Foreskin keratinocyte (primary cell): ENCODE measurements at places on chromosomes 13 and 19. TPM values are rescaled to one million over a fixed set of nuclear protein-coding genes. Genes with fewer than 3 reads are reported as not detected.

Gene ZNF730
- 1.5 and 2.8 TPM in 2 replicates for total RNA-seq

Gene ACER1
- total RNA-seq = not detected in 2 replicates

Gene HRC
- not detected in 2 replicates for total RNA-seq

Gene KLK14
- not detected in 2 replicates for total RNA-seq

- no peak for DNase-seq
Observed at GRCh38 chr19:39502640-39503417, 4.1 kb downstream of the DLL3 start.

DNA sequence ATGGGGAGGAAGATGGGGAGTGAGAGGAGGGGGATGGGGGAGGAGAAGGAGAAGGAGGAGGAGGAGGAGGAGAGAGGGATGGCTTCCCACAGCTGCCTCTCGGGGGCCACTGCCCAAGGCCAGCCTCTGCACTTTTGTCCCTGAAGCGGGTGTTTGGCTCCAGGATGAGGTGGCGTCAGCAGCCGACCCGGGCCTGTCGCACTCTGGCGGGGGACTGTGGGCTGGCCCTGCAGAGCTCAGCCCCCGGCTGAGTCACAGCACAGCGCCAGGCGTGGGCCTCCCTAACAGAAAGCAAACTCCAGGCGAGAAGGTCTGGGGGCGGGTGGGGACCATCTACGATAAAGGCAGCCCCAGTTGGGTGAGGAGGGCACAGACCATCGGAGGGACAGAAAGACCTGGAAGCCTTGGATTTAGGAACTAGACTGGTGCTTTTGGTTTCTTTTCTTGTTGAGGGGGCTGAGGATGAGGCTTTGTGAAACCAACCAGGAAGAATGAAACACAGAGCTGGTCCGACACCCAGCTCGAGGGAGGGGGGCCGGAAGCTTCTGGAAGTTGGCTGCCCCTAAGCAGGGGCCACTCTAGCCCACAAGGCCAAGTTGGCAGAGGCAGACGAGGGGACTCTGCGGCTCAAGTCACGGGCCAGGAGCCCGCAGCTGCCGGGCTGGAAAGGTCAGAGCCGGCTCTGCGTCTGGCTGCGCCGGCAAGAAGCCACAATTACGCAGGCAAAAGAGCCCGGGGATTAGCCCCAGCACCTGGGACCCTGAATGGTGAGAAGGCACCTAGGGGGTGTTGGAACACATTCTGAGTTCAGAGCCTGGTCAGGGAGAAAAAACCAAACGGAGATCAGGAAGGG lies 18.2 kb downstream of the LSM4 start:
- DNase-seq = no peak
